GM12891 (cell line): ENCODE measurements at places on chromosomes 3 and 15.

- no peak for DNase-seq
These were observed 230.0 kb upstream of the MCTP2 start for GRCh38 chr15:94001255-94001801.

DNA sequence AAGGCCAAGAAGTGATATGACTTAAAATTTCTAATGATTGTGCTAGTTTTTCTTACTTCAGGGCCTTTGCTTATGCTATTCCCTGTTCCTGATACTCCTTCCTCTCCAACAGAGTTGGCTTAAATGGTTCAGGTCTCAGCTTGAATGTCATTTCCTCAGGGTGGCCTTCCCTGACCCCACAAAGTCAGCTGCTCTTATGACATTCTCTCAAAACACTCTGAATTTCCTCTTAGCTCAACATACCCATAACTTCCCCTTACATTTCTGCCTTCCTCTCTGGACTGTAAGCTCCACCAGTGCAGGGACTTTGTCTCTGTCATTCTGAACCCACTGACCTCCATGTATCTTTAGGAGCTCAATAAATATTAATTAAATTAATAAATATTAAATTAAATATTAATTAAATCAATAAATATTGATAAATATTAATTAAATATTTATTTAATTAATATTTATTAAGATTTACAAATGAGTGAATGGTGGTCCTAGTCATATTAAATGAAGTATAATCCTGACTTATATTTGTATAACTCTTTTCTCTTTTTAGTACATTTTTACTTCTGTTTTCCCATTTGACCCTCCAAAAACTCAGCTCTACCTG is 17.9 kb upstream of the TMCC1 start:
- no peak for DNase-seq

DNA sequence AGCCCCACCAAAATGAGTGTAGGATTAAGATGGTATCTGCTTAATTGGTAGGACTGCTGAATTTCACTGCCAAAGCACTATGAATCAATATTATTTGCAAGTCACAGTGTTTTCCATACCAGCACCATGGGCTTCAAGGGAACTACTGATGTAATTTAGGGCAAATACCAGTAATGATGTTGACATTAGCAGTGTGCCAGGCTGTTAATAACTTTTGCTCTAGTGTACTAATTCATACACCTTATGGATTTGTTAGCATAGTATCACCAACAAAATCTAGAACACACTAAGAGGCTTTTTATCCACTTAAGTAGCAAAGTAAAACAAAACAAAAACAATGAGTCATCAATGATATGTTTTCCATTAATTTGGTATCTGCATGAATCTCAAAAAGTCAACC is 888.2 kb downstream of the CADM2 start:
- DNase-seq = no peak

DNA sequence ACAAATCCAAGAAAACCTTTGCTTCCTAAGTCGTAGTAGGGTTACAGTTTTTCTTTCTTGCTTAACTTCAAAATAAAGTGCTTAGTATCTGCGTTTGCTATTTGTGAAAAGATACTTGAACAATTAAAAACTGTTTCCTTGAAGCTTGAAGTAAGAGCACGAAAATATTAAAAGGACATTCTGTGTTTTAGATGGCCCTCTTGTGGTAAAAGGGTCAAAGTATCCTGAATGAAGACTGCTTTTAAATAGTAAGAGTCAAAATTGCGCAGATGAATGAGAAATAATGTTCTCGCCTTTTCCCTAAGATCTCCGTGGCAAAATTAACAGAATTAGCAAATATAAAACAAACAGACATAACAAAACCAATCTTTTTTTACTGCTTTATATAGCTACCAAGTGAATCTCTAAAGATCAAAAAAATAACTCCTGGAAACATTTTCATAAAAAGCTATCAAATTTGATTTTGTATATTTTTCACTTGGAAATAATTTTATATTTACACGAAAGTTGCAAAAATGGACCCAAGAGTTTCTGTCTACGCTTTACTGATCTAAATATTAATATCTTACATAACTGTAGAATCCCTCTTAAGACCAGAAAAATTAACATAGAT is 175.4 kb downstream of the MBNL1 start:
- no peak for DNase-seq

DNA sequence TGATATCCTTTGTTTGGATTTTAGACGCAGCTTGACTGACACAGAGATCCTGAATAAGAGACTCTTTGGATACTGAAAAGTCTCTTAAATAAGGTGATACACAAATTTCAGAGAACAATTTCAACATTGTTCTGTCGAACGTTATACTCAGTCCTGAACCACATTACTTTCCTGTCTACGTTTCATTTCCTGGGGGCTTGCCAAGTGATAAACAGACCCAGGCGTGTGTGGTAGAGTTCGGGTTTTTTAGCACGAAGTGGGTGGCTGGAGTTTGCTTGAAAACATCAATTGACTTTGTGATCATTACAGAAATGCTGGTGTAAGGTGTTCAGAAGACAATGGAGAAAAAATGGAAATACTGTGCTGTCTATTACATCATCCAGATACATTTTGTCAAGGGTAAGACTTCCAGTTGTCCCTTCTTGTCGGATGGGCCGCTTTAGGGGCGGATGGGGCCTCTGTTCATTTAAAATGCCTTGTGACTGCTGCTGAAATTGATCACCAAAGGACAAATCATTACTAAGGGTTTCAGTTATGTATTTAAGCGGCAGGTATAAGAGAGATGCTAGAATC is at the start of gene CD96:
TSS of gene CD96 (plus strand) at position 287 of the 573 bp plus-strand sequence. CDS start at position 339, 52 bp downstream.
- no peak for DNase-seq

DNA sequence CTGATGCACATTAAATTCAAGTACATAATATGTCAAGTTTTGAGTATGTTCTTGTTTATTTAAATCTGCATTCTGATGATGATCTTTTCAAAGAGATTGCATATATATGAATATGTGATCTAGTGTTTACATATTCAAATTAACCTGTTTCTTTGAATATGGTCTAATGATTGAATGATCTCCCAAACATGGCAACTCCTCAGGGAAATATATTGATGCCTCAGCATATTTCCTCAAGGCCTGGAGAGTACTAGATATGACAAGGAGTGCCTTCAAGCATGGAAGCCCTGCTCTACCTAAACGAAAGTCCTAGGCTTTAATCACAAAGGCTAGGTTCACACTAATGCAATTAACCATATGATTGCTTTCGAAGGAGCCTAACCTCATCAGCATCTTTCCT is 532.8 kb downstream of the ZIC1 start:
- DNase-seq = no peak

DNA sequence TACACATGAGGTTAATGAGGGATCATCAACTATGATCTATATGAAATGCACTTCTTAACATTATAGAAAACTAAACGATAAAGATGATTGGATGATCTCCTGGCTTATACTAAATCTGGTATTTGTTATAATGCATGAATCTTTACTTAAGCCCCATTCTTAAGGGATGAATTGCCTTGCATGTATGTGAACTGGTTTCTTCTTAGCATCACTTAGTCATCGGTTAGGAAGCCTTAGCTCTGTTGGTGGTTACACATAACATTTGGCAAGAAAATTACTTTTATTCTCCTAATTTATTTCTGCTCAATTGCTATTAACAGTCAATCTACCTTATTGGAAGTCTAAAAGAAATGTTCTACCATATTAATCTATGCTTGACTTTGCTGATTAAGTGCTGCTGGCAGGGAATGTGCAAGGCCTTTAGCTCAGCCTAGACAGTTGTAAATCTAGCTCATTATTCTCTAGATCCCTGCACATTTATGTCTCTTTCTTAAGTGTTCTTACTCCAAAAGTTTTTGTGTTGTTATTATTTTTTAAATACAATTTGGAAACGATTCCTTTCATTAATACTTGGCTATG is 356.0 kb downstream of the ZPLD1 start:
- DNase-seq = no peak

DNA sequence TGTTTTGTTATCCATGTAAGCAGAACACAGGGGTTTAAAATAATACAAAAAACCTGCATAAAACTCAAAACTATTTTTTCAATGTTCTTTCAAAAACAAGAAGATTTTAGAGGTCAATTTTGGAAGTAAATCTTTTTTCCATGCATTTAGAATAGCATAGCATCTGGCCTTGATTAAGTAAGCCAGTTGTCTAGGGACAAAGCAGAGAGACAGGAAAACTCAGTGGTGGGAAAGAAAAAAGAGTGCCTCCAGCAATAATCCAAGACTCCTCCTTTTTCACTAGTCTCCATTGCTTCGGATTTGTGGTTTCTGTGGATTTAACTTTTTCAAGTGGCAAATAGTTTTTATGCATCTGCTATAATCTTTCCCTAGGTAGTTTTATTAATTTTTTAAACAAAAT is 88.9 kb downstream of the SUCNR1 start:
- no peak for DNase-seq

DNA sequence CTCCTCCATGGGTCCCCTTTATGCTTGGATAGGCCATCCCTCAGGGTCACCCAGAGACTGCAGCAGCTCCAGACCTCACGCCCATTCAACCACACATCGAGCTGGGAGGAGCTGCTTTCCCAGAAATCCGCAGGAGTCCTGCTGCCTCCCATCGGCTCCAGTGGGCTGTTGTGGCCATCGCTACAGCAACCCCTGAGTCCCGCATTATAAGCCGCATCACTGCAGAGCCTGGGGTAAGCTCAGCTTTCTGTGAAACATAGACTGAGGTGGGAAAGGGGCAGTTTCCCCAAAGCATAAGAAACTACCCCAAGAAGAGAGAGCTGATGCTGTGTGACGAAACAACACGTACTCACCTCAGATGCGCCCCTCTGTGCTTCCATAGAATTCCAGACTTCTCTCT is 35.7 kb downstream of the MRPL46 start:
- no peak for DNase-seq

GRCh38 chr15:66101715-66102395 is 151.7 kb downstream of the MEGF11 start:
- no peak for DNase-seq

- no peak for DNase-seq
These were observed 33.1 kb downstream of the KLHL25 start for GRCh38 chr15:85761635-85762034.
